HTR-8/SVneo (cell line): ENCODE measurements at places on chromosomes 16 and 17.

DNA sequence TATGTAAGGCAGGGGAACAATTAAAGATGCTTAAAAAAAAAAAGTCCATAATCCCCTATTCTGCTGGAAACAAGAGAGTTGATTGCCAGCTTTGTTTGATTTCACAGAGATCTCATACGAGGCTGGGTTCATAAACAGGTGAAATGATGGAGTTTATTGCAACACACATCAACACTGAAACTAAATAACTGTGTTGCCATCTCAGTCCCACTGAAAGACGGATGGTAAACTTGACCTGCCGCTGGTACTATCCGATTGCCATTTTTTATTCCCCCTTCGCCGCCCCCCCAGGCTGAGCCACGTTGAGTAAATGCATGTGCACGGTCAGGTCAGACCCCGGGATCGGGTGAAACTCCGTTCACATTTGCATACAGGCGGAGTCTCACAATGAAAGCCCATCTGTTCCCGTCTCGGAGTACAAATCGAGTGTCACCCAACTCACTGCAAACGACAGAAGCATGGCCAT lies 119.2 kb downstream of the SKAP1 start:
- DNase-seq = no peak

- DNase-seq = no peak
These were observed 22.5 kb downstream of the VPS53 start for GRCh38 chr17:692116-692515.

DNA sequence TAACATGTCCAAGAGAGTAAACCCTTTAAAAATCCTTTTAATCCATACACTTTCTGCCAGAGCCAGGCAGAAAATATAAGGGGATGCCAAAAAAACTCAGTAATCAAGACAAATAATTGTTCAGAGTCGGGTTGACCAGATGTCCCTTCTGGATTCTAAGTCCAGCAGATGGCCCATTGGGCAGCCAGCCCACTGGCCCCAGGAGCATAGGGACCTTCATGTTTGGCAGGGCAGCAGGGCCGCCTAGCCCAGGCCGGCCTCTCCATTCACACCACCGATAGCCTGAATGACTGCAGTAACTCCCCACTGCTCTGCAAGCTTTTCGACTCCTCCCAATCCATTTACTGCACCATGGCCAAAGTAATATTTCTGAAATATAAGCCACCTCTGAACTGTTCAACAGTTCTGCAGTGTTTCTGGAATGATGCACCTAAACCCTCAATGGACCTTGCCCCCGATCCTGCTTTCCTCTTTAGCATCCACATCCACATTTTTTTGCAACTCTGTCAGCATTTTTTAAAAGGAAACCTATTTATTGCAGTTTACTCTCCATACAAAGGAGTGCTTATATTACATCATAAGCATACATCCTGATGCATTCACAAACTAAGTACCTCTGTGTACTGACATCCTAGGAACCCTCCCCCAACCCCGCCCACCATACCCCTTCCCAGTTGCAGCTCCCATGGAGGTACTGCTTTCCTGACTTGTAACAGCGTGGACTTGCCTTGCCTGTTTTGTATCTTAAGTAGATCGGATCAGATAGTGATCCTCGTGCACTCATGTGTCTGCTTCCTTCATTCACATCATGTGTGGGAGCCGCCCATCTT lies 46.4 kb downstream of the LDHD start:
- no peak for DNase-seq

GRCh38 chr16:70738083-70738977 lies 52.5 kb upstream of the MTSS2 start:
- DNase-seq = peak; percentile 68

- DNase-seq = peak; percentile 56
These were observed 7.6 kb downstream of the MYO1C start for GRCh38 chr17:1484676-1485422.

DNA sequence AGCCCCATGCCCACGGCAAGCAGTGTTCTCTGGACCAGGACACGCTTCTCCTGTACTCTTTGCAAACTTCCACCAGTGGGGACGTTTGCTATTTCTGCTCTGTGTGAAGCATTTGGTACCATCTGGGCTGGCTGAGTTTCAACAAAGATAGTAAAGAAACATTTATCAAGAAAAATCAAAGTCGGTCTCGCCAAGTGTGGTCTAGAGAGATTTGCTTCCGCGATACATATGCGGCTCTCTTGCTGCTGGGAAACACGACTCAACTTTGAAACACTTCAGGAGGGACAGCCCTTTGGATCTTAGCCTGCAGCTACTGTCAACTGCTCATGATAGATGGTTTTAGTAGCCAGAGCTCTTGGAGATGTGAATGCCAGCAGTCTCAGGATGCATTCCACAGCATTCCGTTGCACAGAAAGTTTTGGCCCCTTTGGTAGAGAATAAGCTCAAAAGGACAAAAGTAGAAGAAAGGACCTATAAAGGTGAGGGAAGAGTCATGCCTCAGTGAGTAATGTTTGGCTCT lies 168.2 kb upstream of the CACNG3 start:
- no peak for DNase-seq

DNA sequence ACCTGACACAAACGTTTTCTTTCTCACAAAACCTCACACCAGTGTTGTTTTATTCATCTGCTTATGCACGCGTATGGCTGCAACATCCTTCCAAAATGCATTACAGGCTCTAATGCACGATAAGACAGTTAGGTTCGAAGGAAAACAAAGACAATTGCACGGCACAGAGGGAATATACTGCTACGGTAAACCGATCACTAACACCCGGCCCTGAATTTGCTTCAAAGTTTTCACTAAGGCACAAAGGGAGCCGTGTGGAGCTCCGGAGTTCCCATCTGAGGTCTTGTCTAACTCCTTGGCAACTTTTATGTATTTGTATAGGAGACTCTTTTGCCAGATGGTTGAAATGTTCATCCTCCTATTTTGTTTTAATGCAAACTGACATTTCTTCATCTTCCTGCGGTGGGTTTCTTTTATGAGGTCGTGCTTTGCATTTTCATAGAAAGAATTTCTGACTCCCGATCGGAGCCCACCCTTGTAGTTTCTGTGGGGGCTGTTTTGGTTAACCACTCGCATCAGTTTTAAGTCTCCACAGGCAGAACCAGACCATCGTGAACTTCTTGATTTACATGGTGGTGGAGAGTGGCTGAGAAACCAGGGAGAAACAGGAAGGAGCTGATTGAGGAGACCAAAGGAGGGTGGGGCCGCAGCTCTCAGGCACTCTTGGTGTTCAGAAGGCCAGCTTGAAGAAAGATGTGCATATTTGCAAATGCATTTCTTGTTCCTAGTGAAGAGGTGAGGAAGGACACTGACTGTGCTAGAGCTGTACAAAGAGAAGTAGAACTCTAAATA lies 516.8 kb downstream of the MAF start:
- no peak for DNase-seq

- DNase-seq = no peak
These were observed 50.2 kb downstream of the SDK2 start for GRCh38 chr17:73594025-73594424.

GRCh38 chr16:5584109-5584508 lies 486.5 kb upstream of the EEF2KMT start:
- no peak for DNase-seq

GRCh38 chr16:1745181-1745899 lies 26.0 kb downstream of the NME3 start:
- peak; percentile 80 for DNase-seq

- DNase-seq = no peak
These were observed 398.2 kb downstream of the SOX9 start for GRCh38 chr17:72518753-72519597.

GRCh38 chr16:83863682-83864081 lies 35.2 kb upstream of the MLYCD start:
- no peak for DNase-seq

DNA sequence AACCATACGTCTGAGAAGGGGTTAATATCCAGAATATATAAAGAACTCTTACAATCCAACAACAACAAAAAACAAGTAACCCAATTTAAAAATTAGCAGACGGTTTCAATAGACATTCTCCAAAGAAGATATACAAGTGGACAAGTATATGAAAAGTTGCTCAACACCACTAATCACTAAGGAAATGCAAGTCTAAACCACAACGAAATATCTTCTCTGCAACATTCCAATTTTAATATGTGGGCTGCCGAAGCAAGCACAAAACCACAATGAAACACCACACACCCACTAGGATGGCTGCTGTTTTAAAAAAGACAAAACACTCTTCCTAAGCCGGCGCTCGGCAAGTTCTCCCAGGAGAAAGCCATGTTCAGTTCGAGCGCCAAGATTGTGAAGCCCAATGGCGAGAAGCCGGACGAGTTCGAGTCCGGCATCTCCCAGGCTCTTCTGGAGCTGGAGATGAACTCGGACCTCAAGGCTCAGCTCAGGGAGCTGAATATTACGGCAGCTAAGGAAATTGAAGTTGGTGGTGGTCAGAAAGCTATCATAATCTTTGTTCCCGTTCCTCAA lies 5.9 kb upstream of the SLC13A2 start:
- DNase-seq = no peak
